MG63 (cell line): ENCODE measurements at places on chromosomes 2 and 18.

GRCh38 chr2:206480161-206480560 lies 36.8 kb downstream of the ADAM23 start:
- DNase-seq = peak; percentile 5

DNA sequence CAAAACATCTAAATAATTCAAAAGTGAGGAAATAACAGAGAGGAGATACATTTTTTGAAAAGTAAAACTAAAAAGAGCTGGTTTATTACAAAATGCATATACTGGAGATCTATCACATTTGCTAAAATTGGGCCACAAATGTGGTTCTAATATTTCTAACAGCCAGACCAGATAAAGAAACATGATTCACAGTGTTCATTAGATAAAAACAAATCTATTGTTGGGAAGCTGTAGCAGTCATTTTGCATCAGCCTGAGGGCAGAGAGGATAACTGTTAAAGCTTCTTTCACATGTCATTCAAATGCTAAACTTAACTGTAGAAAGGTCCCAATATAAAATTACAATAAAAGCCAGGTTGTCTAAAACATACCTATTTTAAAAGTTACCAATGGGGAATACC lies 148.3 kb downstream of the GULP1 start:
- no peak for DNase-seq

DNA sequence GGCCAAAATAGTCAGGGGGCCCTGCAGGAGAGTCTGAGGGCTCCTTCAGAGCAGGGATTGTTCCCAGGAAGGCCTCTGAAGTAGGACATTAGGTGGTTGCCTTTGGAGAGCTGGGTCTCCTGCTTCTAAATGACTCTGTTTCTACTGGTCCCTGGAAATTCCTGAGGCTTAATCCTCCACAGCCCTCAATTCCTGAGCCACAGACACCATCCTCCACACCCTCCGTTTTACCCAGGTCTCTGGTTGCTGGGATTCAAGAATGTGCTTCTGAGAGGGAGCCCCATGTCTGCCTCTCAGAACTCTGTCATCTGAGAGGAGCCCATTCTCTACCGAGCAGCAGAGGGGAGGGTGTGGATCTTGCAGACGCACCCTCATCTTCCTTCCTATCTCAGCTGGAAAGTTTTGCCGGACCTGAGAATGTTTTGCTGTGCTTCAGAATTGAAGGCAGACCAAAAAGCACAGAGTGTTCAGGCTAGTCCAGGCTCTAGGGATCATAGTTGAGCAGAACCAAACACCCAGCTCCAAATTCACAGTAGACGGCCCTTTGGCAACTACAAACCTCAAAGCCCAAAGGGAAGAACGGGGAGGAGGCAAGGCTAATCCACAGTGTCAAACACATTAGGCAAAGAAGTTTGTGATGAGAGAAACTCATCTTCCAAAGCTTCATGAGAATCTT lies 8.1 kb downstream of the VIT start:
- DNase-seq = no peak

DNA sequence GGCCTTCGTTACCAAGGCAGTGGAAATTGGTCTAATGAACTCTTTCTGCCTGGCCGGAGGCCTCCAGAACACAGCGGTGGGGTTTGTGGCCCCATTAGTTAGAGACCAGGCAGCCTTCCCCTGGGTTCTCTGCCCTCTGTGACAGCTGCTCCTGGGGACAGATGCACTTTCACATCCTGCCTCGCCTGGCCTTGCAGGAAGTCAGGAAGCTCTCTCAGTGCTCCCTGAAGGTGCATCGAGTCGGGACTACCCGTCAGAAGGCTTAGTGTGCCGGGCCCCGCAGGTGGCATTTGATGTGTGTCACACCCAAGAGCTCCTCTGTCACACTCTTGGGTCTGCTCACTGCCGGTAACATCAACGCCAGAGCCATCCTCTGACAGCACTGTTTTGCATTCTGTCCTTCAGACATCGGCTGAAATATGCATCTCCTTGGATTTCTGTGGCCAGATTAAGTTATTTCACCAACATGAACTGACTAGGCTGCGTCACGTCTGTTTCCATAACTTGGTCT lies 158.3 kb downstream of the LDLRAD4 start:
- DNase-seq = no peak

GRCh38 chr2:133477616-133477990 lies 90.7 kb downstream of the NCKAP5 start:
- no peak for DNase-seq

GRCh38 chr2:69572641-69573040 lies 70.9 kb downstream of the AAK1 start:
- peak; percentile 68 for DNase-seq

GRCh38 chr2:30706534-30707303 lies 100.5 kb downstream of the CAPN13 start:
- peak; percentile 55 for DNase-seq

GRCh38 chr2:67997528-67997900 lies 65.3 kb downstream of the C1D start:
- peak; percentile 90 for DNase-seq

DNA sequence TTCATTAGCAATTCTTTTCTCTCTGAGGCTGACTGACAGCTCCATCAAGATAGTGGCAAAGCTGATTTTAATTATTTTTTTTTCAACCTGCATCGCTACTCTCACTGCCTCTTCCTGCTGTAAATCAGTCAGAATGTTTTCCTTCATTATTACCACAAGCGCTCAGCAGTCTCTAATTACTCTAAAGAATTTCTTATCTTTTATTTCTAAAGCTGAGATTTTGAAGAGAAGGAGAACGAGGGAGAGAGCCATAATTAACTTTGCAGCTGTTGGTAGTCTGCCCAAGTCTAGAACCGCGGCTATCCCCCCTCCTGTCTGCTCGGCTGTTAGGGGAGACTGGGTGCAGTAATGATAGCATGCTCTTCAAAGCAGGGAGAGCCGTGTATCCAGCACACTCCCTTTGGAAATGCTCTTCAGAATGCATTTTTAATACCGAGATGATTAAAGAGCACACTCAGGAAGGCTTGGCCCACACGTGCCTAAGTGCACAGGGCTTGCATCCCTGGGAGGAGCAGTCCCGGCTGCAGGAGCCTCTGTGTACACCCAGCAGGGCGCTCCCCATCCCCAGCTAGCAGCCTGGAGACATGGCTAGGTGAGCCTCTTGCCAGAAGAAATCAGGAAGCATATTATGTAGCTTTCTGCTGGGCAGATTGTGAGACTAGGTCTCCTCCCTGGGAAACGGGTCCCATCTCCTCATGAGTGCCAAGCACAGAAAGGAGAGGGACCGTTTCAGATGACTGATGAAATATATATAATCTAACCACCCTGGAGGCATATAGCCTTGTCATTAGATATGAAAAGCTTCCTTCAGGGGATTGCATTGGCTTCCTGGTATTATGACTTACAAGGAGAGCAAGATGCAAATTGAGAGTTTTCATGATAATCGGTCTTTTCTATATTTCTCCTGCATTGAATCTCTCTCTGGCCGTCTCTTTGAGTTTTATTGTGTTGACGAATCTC lies 555.2 kb downstream of the CMPK2 start:
- DNase-seq = no peak

- peak; percentile 63 for DNase-seq
Measured at GRCh38 chr2:172445851-172446250, 18.5 kb downstream of the ITGA6 start.

DNA sequence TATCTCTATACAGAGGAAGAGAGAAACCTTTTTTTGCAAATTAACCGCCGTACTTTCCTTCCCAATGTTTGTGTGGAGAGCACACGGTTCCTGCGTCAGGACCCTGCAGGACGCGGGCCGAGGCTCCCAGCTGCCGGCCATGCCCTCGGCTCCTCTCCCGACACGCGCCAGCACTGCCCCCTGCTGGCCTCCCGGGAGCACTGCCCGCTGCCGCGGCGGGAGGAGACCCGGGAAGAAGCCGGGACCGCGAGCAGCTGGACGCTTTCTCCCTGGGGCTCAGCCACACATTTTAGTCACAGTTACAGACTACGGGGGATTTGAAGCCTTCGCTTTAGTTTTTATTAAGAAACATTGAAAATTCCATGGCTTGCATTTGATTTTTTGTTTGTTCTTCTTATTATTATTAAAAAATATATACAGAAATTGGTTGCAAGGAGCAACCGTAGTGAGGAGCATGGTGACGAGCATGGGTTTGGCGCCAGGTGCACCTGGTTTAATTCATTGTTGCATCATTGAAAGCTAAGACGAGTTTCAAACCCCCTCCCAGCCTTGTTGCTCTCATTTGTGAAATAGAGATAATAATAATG lies 401.2 kb downstream of the GALR1 start:
- peak; percentile 44 for DNase-seq

DNA sequence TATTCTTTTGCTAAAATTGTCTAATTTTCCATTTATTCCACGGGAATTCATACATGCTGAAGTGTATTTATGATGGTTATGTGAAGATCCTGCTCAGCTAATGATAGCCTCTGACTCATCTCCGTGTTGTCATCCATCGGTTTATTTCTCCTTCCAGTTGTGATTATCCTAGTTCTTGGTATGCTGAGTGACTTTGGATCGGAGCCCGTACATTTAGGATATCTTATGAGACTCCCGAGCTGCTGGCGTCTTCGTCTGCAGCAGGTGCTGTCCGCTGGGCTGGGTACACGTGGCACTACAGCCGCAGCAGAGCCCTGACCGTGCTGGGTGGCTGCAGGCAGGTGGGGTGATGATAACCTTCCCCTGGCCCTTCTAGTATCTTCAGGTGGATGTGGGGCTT lies 40.1 kb upstream of the GALR1 start:
- peak; percentile 18 for DNase-seq

DNA sequence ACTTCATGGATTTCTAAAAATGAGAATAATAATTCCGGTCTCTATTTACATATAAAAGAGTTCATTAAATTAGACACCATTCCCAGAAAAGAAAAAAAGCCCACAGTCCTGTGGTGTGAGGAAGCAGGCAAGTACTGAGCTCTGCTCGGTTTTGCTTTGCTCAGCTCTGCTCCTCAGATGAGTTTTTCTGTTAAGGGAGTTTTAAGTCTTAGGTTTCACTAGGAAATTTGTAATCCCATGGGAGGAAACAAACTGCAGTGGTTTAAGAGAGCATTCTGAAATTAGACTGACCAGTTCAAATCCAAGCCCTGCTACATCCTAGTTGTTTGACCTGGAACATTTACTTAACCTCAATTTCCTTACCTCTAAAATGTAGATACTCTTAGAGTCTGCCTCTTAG lies 338.6 kb upstream of the MMADHC start:
- no peak for DNase-seq

GRCh38 chr2:34266908-34267697 lies 668.0 kb upstream of the FAM98A start:
- no peak for DNase-seq

- DNase-seq = no peak
Measured at GRCh38 chr2:126241411-126241810, 414.5 kb upstream of the GYPC start.

- DNase-seq = no peak
Measured at GRCh38 chr2:174266288-174266687, 18.0 kb upstream of the OLA1 start.

DNA sequence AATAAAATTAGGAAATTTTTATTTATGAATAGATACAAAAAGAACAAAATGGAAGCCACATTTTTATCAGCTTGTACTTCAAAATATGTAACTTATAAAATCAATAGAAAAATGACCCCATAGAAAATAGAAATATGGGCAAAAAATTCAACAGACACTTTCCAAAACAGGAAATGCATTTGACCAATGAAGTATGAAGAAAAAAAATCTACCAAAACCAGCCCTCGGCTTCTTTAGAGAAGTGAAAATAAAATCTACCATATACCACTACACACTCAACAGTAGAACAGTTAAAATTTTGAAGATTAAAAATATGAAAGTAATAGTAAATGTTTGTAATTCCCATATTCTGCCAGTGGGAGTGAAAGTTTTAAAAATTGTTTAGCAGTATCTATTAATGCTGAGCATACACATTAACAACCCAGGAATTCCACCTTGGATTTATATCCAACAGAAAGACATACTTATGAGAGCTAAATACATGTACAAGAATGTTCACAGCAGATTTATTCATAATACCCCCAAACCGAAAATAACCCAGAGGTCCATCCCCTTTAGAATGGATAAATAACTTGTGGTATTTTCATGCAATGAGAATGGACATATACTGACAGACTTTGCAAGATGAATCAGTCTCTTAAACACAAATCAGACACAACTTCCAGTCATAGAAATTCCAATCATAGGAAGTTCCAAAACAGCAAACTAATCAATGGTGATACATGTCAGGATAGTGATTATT lies 318.0 kb downstream of the FIGN start:
- DNase-seq = no peak

- no peak for DNase-seq
Measured at GRCh38 chr18:2896990-2897389, 50.2 kb downstream of the EMILIN2 start.

DNA sequence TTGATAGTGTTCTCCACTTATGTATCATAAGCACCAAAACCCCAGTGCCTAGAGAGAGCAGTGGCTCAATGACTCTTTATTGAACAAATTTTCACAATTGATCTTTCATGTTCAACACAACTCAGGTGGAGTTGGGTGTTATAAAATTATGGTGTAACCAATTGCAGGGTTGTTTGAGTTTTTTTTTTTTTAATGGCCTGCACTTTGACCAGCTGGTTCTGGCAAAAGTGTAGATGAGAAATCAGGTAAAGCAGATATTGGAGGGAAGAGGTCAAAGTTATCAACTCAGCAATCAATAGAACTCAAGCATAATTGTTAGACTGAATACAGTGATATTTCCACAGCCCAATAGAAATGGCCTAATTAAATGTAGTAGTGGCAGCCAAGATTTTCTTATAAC lies 1386.3 kb downstream of the SUCLG1 start:
- no peak for DNase-seq

DNA sequence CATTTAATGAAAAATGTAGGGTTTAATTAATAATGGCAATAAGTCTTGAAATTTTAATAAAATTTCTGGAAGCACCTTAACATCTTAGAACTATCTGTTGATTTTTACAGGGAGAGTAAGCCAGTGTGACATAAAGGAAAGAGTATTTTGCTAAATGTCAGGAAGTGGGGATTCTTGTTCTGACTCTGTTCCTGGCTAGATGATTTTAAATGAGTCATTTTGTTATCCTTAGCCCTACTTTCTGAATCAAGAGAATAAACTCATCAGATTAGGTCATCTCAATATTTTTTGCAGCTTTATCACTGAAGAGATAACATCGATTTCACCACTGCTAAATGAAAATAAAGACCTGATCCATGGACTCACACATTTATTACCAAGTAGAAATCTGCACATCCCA lies 377.5 kb upstream of the CYRIA start:
- DNase-seq = no peak

DNA sequence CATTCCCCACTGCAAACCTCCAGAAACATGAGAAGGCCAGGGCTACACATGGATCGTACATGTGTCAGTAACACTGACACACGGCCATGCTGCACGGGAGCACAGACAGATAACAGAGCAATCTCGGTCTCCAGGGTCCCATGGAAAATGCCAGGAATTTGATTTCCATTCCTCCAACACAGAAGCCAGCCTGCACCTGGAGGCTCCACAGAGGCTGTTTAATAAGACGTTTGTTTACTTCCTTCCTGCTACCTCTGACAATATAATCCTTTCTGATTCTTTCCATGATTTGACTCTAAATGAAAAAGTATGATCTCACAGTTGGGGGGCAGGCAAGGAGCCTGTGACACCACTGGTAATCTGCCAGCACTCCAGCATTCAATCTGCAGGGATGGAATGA lies 210.9 kb upstream of the DDX18 start:
- DNase-seq = peak; percentile 14

GRCh38 chr2:202423139-202423538 lies 47.0 kb downstream of the BMPR2 start:
- DNase-seq = no peak

GRCh38 chr2:106053116-106053515 lies 141.0 kb downstream of the UXS1 start:
- peak; percentile 49 for DNase-seq
